ENCODE measurements at places on chromosomes 5 and 9.

DNA sequence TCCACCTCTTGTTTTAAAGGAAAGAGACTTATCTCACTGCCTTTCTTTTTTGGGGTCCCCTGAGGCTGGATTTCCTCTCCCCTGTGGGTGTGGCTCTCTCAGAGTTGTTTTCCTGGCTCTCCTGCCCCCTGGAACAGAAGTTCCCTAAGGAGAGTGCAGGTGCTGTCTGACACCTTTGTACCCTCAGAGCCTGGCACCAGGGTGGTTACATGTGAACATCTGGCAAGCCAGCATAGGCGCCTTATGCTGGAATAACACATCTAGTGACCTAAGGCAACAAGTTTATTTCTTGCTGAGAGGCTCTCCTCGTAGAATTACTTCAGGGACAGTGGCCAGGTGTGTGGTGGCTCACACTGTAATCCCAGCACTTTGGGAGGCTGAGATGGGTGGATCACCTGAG, 172.9 kb upstream of the PTCH1 start:
- no peak for DNase-seq

DNA sequence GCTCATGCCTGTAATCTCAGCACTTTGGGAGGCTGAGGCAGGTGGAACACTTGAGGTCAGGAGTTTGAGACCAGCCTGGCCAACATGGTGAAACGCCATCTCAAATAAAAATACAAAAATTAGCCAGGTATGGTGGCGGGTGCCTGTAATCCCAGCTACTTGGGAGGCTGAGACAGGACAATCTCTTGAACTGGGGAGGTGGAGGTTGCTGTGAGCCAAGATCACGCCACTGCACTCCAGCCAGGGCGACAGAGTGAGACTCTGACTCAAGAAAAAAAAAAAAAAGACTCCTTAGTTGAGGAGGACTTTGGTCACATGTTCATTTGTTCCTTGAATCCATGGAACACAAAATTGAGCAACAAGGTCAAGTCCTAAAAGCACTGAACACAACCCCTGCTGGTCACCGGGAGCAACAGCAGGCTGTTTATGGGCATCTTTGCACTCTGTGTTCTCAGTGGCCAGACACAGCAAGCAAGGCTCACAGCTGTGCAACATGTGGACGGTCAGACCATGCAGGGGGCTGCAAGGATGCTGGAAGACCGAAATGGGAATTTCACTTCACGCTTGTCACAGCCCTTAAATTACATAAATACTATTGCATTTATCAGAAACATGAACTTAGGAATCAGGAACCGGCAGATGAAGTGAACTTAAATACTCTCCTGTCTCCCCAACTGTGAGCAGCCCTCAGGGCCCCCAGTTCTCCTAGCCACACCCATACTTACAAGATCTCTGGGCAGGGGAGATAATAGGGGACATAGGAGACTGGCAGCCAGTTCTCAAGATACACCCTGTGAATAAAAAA, 2.8 kb downstream of the GBGT1 start:
- peak; percentile 45 for DNase-seq

GRCh38 chr9:2066312-2067273, 51.4 kb downstream of the SMARCA2 start:
- DNase-seq = no peak

- no peak for DNase-seq
Observed at GRCh38 chr5:148443241-148443640, 59.5 kb downstream of the FBXO38 start.

DNA sequence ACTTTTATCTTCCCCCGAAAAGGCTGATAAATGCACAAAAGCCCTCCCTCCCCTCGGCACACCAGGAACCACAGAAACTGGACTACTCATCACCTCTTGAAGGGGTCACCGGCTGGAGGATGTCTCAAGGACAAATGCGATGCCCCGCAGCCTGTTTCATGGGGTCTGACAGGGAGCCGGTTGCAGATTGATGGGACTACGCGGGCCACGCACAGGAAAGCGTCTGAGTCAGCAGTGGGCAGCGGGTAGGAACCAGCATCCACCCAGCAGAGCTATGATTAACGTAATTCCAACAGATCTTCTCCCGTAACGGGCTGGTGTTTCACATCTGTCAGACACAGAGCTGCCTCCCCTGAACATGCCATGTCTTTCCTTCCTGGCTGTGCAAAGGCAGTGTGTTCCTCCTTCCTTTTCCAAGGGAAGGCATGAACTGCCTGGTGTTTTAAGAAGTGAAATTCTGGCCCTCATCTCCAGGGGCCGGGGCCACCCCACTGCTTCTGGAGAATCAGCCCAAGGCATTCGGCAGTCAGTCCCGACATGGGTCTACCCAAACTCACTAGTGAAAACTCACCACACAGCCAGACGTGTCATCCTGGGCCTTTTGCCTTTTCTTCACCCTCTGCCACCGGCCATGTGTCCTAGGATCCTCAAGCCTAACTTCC, 144.4 kb upstream of the PHYKPL start:
- no peak for DNase-seq

Measured in NCI-H526 (cell line).